CD4-positive, alpha-beta T cell treated with Interleukin-2 at 100 ng/mL for 4 hours (primary cell): ENCODE measurements at places on chromosomes 12 and 14.

DNA sequence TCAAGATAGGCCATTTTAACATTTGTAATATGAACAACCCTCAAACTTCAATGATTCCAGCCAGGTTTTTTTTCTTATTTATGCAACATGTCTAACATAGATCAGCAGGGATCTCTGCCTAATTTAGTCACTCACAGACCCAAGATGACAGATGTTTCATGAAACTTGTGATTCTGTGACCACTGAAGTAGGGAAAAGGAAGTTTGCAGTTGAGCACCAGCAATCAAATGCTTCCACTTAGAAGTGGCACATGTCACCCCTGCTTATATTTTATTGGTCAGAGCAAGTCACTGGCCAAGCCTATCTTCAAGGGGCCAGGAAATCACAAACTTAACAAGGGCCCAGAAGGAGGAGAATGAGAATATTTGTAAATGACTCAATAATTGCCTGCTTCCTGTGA, 150.6 kb downstream of the BCAT1 start:
- no peak for DNase-seq

DNA sequence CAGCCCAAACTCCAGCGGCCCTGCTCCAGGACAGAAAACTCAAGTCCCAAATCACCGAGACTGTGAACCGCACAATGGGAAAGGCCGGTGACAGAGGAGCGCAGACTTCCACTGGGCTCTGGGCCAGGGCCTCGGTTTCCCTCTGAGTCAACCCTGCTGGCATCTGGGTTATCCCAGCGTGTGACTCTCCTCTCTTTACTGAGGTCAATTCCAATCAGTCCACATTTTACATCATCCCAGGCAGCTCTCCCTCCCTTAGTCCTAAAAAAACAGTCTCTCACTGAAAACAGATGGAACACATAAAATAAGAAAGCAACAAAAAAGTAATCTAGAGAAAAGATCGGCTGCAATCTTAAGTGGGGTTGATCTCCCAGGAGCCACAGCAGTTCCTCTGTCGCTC, 36.9 kb downstream of the ITPK1 start:
- no peak for DNase-seq

DNA sequence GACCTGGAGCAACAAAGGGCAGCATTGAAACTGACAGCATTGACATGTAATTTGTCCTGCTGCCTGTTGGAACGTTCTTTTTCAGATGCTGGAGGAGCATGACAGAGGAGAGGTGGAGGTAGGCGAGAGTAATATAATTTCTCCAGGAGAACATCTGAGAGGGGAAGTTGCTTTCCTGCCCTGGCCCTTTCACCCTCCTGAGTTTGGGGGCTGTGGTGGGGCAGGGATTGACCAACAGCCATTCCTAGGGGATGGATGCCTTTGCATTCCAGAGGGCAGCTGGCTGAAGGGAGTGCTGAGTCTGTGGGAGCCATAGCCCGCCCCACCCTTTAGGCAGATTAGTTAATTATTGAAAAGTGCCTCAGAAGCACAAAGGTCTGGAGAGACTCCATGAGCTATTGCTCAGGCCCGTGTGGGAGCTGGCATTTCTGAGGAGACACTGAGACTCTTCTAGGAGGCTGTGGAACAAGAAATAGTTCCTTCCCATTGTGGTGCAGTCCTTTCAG, 73.5 kb downstream of the ARF6 start:
- DNase-seq: no peak

DNA sequence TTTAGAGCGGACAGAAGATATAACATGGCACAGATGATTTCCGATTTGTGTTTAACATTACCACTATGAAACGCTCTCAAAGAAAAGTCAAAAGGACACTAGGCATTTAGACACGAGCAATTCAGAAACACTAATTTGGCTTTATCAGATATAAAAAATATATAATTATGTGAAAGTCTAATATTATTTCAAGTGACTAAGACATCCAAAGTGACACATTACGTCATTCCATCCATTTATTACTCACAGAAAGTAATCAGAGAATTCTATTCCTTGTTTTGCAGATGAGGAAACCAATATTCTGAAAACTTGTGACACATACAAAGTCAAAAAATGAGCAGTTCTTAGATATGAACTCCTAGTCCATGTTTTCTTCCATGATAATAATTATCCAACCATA, 250.8 kb upstream of the USP15 start:
- DNase-seq: no peak

DNA sequence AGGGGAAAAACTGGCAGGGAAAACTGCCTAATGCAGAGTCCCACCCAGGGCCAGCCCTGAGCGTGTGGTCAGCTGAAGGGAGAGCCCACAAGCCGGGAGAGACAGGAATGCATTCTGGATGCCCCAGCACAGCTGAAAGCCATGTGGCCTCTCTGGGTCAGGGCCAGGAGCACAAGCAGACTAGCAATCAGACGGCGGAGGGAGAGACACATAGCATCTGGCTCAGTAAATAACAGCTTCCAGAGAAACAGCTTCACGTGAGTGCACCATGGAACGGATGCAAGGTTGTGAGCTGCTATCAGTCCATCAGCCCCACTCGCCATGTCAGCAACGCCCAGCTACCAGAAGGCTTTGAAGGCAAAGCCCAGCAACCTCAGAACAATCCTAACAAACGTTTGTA, 28.2 kb upstream of the TMEM106C start:
- no peak for DNase-seq

DNA sequence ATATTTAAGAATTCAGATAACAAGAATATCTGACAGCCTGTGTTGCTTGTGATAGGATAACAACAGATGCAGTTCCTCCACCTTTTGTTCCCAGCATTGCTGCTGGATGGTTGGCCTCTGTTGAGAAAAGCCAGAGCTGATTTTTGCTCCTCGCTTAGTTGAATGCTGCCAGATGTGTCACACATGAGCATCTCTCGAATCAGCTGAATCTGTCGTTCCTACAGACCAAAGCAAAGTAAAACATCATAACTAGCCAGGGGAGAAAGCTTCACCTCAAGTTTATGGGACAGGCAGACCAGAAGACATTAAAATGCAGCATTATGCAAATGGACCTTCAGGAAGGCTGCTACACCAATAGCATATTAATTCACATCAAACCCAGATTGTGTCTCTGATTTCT, 20.1 kb downstream of the RACGAP1 start:
- no peak for DNase-seq

DNA sequence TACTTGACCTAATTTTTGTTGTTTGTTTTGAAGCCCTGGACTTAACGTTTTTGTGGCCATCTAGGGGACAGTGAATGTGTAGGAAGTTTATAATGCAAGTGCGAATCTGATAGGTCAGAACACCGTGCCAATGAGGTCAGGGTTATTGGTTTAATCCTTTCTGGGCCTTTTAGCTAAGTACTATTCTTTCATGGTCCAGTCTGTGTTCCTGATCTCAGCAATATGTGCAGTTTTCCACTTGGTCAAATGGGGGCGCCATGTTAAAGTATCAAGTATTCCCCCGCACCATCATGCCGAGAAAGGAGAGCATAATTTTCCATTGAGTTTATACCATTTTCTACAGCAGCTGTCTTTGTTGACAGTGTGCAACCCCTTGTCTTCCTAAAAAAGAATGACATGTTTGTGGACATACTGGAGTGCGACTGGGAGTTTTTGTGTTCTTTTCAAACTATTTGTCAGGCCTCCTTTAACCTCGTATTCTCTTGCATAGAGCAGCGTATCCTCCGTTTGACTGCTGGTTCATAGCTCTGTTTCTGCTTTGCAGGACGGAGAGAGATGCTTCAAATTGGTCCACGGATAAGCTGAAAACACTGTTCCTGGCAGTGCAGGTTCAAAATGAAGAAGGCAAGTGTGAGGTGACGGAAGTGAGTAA, 1.3 kb downstream of the AHSA1 start:
- peak; percentile 64 for DNase-seq

DNA sequence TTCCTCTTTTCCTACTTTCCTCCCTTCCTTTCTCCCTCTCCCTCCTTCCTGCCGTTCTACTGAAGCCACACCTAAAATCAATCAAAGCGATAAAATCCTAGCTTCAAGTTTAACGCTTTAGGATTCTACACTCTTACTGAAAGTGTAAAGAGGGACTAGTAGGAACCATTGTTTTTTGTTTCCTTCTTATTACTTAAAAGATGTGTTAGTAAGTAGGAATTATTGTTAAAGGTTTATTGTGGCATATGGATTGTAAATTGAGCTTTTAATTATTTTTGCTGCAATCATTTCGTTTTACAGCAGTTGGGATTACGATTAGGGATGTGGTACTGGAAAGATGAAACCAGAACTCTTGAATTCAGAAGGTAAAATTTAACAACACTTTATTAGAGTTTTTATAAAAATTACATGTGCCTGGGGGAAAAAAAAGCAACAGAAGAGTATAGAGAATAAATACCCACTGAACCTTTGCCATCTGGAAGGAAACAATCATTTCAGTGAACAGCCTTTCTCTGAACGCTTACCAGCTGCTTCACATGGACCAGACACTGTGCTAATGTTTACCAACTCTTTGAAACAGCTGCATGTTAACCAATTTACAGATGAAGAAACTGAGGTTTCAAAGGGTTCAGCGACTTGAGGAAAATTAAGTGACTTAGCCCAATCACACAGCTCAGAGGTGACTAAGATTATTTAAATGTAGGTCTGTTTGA, 1.0 kb downstream of the PPP1R36 start:
- DNase-seq: no peak

DNA sequence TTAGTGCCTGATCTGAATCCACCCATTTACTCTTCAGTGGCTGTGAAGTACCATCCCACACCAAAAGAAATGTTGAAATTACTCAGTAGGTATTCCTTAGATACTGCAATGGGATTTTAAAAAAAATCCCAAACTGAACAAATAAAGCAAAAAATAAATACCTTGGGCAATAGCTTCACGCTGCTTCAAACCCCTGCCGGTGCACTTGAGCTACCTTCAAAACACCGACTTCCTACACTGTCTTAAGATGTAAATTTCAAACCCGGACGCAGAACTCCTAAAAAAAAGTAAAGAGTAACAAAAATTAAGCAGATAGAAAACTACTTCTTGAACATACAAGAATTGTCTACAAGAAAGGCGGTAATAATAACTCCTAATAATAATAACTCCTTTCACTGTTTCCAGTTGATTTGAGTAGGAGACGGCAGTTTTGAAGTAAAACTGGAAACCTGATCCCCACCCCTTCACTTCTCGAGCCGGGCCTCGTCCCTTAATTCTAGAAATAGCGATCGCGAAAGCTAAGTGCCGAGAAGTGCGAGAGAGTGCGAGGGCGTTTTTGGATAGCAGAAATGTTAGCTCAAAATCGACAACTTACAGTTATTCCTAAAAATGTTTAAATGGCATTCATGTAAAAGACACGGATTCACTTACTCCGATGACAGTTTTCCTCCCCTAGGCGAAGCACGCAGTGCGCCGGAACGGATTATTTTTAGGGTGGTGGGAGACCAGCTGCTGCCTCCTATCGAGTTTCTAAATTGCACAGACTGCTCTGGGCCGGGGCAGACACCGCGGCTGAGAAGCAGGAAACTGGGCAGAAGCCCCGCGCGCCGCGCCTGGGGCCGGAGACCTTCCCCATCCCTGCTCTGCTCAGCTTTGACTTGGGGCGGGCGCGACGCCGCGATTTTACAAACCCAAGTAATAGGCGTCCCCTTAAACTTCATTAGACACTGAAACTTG, at the start of gene ABCC9:
ABCC9 (minus strand) TSS at position 878 of the 957 bp plus-strand sequence. CDS start 4,752 bp downstream, outside the sequence.
- no peak for DNase-seq

DNA sequence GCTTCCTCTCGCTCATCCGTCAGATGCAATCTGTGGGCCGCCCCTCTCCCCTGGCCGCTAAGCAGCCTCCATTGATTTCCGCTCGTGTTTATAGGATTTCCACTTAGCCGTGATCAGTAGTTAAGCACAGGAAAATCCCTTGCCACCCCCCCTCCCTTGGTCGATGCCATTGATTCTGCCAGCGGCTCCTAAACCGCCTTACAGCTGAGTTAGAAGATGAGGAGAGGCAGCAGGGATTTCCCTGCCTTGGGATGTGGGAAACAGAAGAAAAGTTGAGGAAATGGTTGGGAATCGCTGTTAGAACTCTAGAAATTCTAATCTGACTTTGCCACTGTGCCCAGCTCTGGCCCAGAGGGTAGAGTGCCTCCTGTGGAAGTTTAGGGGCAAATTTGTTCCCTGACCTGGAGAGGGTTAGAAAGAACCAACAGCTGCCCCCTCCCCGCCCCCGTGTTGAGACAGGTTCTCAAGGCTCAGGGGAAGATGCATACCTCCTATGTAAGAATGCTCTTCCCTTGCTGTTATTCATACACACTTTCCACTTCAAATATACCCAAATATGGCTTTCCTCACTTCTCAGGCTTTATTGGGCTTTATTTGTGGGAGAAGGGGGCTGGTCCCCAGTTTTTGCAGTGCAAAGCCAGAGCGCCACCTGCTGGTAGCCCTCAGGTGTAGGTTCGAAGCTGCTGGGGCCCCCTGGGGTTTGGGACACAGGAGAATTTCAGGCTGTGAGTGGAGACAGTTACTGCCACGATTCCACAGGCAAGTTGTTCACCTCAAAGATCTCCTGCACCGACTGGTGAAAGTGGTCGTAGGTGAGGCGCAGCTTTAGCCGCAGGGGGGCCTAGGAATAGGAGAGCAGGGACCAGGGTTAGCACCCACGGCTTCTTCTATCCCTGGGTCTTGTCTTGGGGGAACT, 3.2 kb downstream of the THTPA start:
- DNase-seq: peak; percentile 64

GRCh38 chr12:89411846-89412245, 59.5 kb upstream of the DUSP6 start:
- no peak for DNase-seq

DNA sequence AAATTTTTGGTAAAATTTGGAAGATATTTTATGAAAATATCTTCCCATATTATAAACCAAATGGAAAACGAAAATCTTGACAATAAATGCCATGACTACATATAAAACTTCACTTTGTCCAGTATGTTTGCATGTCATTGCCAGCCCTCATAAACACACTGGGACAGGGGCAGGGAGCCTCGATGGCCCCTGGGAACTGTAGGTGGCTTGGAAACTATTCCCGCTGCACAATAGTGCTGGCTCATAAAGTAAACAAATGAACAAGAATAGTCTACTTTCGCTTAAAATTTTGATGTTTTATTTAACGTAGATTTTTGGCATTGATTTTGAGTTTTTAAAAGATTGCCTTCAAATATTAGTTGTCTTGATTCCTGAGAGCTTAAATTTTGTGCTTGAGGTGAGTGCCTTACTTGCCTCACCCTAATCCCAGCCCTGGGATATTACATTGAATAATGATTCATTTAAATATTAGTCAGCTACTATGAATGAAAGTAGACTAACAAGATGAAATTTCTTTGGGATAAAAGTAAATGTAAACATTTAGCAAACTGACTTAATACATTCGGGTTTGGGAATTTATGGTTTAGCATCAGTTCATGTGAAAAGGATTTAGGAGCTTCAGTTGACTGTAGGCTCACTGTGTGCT, 74.0 kb upstream of the PKP2 start:
- DNase-seq: no peak

DNA sequence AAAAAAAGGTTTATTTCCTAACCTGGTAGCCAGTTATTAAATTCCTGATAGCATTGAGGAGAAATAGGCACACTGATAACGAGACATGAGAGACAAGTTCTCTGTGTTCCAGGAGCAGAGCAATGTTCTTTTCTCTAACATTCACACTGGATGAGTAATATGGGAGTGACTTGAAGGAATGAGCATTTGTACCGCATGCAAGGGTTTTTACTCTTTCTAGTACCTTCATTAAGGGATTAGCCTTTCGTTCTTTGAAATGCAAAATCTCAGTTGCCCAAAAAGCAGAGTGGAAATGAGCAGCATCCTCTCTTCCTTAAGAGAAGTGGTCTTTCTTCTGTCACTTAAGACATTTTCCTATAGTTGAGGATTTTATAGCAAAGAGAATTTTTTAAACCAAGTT, 54.7 kb downstream of the FGD4 start:
- no peak for DNase-seq

- no peak for DNase-seq
These were observed 30.6 kb downstream of the PPFIBP1 start for GRCh38 chr12:27554421-27555186.

- no peak for DNase-seq
These were observed 65.6 kb upstream of the FICD start for GRCh38 chr12:108449478-108449877.
